ENCODE measurements at places on chromosomes 7 and 10.

- no peak for DNase-seq
Observed at GRCh38 chr7:33590916-33591315, 314.4 kb upstream of the BMPER start.

DNA sequence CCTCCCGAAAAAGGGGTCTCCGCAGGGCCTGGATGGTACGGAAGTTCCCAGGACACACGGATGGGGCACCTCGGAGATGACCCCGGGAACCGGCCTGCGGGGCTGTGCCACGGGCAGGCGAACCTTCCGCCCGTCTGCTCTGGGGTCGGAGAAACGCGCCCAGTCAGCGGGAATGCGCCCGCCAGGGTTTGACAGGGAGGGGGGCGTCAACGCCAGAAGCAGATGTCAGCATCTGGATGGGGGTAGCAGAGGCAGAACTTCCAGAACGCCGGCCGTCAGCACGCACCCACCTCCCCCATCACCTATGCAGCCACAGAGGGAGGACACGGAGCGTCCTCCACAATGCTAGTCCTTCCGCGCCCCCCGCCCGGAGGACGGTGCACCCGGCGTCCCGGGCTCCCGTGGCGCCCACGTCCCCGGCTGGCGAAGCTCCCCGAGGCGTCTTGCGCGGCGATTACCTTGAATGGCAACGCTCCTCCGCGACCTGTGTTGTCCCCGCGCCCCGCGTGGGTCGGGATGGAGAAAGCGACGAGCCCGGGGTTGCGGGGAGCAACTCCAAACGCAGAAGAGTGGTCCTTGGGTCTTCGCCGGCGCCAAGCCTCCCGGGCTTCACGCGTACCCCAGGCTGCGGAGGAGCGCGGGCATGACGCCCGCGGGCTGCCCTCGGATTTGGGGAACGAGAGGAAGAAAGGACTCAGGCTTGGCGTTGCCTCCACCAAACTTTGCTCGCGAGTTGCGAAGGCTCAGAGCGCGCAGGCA lies 561 bp downstream of the FGFR2 start:
- DNase-seq = no peak

DNA sequence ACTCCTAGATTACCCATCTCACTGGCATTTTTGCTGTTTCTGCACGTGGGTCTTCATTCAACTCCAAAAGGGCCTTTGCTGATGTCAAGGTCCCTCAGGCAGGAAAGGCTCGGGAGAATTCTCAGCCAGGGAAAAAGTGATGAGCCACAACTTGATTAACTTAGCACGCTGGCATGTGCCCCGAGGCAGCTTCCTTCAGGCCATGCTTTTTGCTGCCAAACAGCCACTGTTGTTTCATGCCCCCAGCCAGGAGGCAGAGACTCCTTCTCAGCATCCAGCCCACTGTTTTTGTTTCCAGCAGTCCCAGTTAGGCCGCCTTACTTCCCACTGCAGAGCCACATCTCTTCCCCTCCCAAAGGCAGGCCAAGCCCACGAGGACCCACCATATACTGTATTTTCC lies 266.5 kb upstream of the YAE1 start:
- DNase-seq = no peak

- no peak for DNase-seq
Observed at GRCh38 chr10:104331208-104331838, 6.9 kb downstream of the ITPRIP start.

DNA sequence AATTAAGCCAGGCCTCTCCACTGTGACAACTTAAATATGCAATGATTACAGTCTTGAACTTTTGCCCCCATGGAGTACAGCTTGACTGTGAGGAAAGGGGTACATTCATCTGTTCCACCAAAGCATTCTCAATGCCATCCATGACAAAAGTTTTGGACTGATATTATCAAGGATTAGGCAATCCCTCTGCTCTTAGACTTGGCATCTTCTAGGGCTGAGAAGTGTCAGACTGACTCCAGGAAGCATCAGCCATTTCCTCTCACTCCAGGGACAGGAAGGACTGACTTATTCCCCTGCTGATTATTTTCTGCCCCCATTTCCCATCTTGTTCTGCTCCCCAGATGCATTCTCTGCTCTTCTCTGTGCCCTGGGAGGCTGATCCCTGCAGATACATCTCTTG lies 69.7 kb downstream of the ZNF365 start:
- DNase-seq = no peak

- DNase-seq = peak; percentile 15
Observed at GRCh38 chr10:103660364-103661197, 167.1 kb downstream of the NEURL1 start.

GRCh38 chr7:130131964-130132875 lies 61.9 kb downstream of the KLHDC10 start:
- no peak for DNase-seq

DNA sequence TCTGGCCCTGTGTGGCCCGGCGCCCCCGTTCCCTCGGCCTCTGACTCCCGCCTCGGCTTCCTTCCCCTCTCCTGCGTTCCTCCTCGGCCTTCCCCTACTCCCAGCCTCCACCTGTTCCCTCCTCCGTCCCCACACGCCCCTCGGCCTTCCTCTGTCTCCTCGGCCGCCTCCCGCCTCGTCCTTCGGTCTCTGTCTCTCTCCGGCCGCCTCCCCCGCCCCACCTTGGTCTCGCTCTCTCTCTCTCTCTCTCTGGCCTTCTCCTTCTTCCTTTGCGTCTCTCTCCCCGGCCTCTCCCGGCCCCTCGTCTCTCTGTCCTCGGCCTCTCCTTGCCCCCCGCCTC lies 588 bp downstream of the GET4 start:
- DNase-seq = no peak

DNA sequence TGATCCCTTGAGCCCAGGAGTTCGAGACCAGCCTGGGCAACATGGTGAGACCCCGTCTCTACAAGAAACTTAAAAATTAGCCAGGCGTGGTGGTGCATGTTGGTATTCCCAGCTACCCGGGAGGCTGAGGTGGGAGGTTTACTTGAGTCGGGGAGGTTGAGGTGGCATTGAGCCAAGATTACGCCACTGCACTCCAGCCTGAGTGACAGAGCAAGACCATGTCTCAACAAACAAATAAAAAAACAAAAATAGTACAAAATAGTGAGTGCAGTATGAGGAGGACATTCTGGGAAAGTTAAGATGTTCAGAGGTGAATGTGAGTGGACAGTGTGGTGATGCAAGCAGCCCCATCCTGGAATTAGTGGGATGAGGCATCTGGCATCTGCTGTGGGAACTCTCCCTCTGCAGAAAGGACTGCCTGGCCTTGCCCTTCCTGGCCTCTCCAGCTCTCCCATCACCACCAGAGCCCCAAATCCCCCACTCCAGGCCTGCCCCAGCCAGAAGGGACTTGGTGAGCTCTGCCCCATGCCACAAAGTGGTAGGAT lies 96.6 kb upstream of the PARD3 start:
- no peak for DNase-seq

DNA sequence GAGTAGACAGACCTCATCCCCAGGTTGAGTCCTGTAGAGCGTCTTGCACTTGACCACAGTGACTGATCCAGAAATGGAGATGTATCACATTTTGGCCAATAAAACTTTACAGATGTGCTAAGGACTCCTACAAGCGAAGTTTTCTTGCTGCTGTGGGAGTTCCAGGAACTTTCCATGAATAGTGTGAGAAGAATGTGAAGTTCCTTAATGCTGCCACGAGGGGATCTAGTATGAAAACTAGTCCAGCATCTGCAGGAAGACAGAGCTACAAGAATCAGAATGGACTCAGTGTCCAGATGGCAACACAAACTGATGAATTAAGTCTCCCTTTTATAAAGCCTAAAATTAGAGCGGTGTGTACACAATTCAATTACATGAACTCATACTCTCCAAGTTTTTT lies 14.8 kb upstream of the LSM8 start:
- no peak for DNase-seq

- no peak for DNase-seq
Observed at GRCh38 chr7:39624442-39624807, 1.1 kb downstream of the RALA start.

- no peak for DNase-seq
Observed at GRCh38 chr10:43861966-43862751, 213.5 kb upstream of the ZNF32 start.

DNA sequence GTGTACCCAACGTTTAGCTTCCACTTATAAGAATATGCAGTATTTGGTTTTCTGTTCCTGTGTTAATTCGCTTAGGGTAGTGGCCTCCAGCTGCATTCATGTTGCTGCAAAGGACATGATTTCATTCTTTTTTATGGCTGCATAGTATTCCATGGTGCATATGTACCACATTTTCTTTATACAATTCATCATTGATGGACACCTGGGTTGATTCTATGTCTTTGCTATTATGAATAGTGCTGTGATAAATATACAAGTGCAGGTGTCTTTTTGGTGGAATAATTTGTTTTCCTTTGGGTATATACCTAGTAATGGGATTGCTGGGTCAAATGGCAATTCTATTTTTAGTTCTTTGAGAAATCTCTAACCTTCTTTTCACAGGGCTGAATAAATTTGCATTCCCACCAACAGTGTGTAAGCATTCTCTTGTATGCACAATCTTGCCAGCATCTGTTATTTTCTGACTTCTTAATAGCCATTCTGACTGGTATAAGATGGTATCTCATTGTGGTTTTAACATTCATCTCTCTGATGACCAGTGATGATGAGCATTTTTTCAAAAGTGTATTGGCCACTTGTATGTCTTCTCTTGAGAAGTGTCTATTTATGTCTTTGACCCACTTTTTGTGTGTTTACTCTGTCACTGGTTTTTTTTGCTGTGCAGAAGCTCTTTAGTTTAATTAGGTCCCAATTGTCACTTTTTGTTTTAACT lies 72.5 kb upstream of the CC2D2B start:
- no peak for DNase-seq

DNA sequence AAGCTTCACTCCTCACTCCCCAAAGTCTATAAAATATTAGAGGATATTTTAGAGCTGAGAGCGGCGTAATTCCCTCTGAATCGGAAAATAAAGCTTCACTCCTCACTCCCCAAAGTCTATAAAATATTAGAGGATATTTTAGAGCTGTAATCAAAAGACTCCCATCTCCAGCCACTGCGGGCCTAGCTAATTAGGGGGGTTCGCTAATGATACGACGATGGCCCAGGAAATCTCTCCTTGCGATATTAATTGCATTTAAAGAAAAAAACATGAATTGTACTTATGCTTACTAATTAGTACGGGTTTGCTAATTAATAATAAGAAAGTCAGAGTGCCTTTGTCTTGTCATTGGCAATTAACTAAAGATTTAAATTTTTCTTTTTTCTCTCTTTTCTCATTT lies 235.9 kb downstream of the MAD1L1 start:
- DNase-seq = no peak

DNA sequence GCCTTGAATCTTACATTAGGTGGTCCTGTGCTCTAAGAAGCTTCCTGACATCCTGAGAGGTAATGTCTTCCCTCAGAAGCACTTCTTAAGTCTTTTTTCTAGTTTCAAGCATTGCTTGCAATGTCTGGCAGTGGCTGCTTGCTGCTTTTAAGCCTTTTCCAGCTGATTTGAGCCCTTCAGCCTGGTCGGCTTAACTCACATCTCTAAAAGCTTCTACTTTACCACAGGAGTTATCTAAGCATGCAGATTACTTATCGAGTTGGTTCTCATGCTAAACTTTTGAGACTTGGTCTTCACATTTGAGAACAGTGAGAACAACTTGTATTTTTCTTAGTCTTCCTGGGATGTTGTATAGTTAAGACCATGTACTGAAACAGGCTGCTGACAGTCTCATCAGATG lies 3.9 kb downstream of the LRMDA start:
- DNase-seq = no peak

DNA sequence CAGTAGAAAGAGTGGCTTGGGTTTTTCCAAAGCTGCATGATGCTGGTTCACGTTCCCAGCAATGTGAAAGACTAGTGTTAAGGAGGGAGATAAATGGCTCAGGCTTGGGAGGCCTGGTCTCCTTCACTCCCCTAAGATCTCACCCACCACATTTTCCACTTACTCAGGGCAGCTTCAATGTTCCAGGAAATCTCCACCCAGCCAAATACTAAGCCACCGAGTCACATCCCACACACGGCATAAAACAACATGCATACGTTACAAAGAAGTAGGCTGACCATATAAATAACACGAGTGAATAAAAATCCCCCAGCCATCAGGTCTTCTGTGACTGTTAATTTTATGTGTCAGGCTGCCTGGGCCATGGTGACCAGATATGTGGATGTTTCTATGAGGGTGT lies 303.5 kb downstream of the SFMBT2 start:
- DNase-seq = no peak

DNA sequence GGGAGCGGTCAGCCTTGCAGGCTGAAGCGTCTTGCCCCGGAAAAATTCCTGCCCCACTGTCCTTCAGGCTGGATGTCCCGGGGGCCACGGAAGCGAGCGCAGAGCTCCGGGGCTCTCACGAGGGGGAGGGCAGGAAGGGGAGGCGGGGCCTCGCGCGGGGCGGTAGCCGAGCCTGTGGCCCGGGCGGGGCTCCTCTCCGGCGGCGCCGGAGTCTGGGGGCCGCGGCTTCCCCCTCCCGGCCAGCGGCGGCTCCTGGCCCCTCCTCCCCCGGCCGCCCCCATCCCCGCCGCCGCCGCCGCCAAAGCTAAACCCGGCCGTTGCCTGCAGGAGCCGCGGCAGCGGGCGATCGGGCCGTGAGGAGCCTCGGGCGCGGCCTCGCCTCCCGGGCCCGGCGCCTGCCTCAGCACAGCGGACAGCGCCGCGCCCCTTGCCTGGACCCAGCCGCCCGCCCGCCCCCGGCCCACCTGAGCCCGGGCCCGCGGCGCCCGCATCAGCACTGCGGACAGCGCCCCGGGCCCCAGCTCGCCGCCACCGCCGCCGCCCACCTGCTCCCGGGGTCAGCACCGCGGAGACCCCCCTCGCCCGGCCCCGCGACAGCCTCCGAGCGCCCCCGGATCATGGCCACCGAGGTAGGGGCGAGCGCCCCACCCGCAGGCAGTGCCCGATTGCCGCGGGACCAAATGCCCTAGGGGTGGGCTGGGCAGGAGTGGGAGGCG lies at the start of gene GOLGA7B:
GOLGA7B (plus strand) TSS at position 157 of the 716 bp plus-strand sequence; CDS start at position 618, 461 bp downstream.
- DNase-seq = peak; percentile 26

DNA sequence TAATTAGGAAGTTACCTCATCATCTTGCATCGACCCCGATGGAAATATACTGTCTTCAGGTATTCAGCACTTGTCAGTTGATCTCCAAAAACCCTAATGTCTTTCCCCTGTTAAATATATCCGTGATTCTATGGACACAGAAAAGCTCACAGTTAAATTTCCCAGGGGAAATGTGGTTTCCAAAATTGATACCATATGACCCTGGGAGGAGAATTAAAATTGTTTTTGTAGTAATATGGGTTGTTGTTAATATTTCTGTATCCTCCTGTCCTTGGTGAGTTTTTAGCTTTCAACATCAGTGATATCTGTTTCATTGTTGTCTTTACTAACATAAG lies 132.1 kb downstream of the CELF2 start:
- no peak for DNase-seq

- DNase-seq = no peak
Observed at GRCh38 chr10:3542185-3542611, 242.8 kb downstream of the KLF6 start.

- DNase-seq = no peak
Observed at GRCh38 chr7:87225696-87226095, 6.2 kb upstream of the TMEM243 start.

- DNase-seq = no peak
Observed at GRCh38 chr7:39291628-39292410, 274.4 kb upstream of the YAE1 start.
